ENCODE measurements at places on chromosomes 11 and 22.

GRCh38 chr11:3161309-3161708 lies 3.8 kb downstream of the OSBPL5 start:
- DNase-seq, result peak; percentile 25

DNA sequence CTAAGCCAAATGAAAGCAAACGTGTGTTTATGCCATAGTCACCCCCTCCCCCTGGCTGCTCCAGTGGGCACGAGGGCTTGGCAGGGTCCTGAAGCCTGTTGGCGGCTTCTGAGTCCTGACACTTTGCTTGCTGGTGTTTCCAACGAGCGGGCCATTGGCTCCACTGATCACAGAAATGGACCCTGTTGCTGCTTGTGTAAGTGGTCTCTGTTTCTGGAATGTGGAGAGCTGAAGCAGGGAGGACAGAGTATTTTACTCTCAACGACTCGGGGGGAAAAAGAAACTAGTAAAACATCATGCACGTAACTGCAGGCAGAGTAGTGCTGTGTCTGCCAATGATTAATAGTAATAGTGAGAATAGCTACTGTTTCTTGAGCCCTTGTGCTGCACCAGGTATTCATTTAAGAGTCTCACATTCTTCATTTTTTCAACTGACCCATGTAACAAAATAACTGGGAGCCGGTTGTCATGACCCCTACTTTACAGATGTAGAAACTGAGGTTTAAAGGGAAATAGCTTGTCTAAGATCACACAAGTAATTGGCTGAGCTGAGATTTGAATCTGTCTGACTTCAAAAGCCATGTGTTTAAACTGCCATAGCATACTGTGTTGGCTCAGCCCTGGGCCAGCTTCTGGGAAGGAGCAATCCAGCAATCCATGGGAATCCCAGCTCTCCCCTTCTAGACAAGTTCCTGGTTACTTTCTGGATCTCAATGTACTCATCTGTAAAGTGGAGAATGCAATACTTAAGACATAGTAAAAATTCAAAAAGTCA lies 526.7 kb downstream of the INSC start:
- DNase-seq, result no peak

- DNase-seq, result no peak
These were observed 127.3 kb downstream of the TENM4 start for GRCh38 chr11:79313530-79313913.

GRCh38 chr22:31628969-31629708 lies 32.9 kb downstream of the PISD start:
- no peak for DNase-seq

DNA sequence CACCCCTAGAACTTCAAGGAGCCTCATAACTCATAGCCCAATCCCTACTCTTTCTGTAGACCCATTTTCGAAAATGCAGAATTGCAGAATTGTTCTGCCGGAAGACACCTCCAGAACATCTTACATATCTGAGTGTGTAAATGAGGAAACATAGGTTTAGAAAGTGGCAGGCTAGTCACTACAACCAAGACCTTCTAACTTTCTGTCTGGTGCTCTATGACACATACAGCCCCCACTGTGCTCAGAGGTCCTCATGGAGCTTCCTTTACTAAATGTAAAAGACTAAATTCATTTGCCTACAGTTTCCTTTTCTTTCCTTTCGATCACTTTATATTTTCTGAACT lies 132.1 kb upstream of the DDI1 start:
- no peak for DNase-seq

DNA sequence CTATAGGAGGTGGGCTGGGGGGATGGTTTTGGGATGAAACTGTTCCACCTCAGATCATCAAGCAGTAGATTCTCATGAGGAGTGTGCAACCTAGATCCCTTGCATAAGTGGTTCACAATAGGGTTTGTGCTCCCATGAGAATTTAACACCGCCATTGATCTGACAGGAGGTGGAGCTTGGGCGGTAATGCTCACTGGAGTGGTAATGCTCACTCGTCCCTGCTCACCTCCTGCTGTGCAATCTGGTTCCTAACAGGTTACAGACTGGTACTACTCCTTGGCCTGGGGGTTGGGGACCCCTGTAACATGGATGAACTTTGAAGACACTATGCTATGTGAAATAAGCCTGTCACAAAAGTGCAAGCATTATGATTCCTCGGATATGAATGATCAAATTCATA lies 87.0 kb upstream of the CLNS1A start:
- no peak for DNase-seq

- DNase-seq, result no peak
These were observed 40.7 kb downstream of the SLC22A12 start for GRCh38 chr11:64631675-64632074.

DNA sequence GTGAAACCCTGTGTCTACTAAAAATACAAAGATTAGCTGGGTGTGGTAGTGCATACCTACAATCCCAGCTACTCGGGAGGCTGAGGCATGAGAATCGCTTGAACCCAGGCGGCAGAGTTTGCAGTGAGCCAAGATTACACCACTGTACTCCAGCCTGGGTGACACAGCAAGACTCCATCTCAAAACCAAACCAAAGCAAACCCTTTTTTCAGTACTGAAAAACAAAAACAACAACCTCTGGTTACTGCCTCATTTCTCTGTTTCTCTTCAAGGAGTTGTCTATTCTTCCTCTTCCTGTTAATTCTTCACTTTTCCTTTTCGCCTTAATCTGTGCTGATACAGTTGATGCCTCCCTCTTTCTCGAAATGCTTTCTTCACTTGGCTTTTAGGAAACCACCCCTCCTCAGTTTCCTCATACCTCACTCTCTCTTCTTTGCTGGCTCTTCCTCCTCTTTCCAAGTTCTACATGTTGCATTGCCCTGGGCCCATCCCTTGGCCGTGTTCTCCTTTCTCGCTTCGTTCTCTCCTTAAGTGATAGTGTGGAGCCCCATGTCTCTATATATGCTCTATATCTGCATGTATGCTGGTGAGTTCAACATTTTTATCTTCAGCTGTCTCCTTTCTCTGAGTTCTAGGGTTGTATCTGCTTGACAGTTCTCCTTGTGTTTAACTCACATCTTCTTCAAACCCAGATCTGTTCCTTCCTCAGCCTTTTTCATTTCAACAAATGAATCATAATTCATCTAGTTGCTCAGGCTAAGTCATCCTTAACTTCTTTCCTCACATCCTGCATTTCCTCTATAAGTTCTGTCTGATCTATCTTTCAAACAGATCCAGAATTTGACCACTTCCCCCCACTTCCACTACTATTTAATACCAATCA lies 37.1 kb downstream of the NUCB2 start:
- DNase-seq, result no peak

DNA sequence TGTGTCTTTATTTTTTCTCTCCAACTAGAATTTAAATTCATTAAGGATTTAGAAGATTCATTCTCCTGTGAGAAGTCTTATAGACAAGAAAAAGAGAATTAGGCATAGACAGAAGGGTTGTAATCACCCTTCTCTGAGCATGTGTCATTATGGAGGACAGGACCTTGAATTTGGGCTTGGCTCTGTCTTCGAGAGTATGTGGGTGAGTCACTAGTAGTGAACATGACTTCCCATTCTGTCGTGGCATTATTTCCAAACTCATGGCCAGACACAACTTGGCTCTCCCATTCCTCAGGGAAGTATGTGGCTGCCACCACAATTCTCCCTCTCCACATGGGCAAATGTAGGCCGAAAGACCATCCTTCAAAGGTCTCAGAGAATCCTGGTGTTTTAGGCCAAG lies 14.3 kb upstream of the ANKK1 start:
- no peak for DNase-seq

GRCh38 chr22:37641561-37641949 lies 2.1 kb downstream of the SH3BP1 start:
- DNase-seq, result no peak

GRCh38 chr11:32615422-32615821 lies 31.8 kb downstream of the EIF3M start:
- DNase-seq, result no peak

DNA sequence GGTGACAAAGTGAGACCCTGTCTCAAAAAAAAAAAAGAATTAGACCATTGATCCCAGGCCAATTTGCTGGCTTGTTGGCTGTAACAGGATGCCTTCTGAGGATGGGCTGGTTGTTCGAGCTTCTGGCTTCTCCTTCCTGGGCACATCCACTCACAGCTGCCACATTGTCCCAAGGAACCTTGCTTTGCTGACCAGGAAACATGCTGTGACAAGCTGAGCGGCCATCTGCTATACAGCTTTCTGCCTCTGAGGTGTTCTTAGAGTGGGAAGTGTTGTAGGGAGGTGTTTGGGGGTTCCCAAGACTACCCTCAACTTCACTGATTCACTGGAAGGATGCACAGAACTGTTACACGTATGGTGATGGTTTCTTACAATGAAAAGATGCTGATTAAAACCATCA lies 6.5 kb downstream of the SNAP29 start:
- DNase-seq, result no peak

DNA sequence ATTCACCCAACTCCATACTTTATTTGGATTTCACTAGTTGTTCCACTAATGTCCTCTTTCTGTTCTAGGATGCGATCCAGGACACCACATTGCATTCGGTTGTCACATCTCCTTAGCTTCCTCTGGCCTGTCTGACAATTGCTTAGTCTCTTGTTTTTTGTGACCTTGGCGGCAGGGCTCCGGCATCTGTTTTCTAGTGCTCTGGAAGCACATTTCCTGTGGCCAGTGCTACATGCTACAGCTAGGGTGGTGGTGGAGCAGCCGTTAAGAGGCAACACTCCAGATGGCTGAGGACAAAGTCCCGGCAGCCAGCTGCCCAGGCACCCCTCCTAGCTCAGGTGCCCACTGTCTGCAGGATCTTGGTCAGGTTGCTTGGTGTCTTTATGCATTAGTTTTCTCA lies 6.8 kb downstream of the STX3 start:
- DNase-seq, result no peak

GRCh38 chr11:1011320-1011698 lies 25.2 kb downstream of the MUC6 start:
- no peak for DNase-seq

DNA sequence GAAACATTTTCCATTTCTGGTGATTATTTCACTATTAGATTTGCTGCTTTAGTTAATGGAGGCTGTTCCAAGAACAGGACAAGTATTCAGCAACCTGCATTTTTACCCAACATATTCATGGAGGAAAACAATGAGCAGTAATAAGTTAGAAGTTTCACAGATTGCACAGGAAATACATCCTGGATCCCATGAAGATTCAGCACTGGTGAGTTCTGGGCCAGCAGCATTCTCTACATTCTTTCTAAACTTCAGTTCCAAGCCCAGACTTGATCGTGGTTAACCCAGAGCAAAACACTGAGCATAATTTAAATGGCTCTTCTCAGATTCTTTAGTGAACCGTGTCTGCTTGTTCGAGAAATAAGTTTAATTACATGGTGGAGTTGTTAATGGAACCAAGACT lies 3.8 kb downstream of the FJX1 start:
- DNase-seq, result no peak

GRCh38 chr11:78074756-78075155 lies 4.9 kb downstream of the NDUFC2 start:
- DNase-seq, result no peak

DNA sequence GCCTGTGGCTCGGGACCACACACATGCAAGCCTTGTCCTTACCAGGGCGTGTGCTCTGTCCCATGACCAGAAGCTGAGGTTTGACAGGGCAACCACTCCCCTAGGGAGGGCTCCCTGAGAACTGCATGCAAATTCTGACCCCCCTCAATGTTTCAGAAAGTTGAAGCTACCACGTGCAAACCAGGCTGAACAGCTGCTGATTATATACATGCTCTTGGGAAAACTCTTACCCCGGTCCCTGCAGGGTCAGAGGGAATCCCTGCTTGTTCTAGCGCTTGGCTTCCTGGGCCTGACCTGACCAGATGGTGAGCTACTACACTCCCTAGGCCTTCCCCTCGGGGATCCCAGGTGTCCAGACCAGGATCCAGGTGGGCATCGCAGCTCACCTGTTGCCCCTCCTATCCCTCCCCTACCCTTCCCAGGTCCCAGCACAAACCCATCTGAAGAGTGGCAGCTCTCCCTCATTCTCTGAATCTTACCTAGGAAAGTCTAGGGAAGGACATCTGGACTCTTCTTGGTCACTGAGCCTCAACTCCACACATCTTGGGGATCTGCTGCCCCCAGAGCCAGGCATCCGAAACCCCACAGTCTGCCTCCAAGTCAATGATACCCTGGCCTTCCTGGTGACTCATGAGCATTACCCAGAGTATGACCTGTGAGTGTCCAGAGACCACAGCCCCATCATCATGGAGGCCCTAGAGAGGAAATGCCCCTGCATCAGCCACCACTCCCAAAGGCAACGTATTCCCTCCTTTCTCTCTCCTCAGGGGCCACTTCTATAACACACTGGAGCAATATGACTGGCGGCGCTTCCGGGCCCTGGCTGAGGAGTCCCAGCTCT lies 61.5 kb downstream of the BTG4 start:
- DNase-seq, result no peak

- no peak for DNase-seq
These were observed 66.7 kb upstream of the MYEOV start for GRCh38 chr11:69227271-69227670.

DNA sequence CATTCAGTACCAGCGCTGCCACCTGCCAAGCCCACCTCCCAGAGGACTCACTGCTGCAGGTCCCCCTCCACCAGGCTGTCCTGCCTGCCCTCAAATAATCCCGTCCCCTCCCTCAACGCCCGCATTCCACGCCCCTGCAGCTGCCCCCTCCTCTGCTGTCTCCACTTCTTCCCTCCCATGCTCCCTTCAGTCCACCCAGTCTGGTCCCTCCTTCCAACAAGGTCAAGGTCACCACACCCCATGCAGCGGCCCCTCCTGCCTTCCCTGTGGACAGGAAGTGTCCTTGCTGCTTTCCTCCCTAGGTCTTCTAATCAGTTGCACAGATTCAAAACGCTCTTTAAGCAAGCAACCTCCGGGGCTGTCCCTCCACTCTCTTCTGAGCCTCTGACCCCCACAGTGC lies 12.1 kb downstream of the MACROD1 start:
- DNase-seq, result no peak

GRCh38 chr11:101482556-101483124 lies 101.2 kb downstream of the TRPC6 start:
- DNase-seq, result no peak

GRCh38 chr22:47174671-47175112 lies 412.2 kb downstream of the TBC1D22A start:
- no peak for DNase-seq

DNA sequence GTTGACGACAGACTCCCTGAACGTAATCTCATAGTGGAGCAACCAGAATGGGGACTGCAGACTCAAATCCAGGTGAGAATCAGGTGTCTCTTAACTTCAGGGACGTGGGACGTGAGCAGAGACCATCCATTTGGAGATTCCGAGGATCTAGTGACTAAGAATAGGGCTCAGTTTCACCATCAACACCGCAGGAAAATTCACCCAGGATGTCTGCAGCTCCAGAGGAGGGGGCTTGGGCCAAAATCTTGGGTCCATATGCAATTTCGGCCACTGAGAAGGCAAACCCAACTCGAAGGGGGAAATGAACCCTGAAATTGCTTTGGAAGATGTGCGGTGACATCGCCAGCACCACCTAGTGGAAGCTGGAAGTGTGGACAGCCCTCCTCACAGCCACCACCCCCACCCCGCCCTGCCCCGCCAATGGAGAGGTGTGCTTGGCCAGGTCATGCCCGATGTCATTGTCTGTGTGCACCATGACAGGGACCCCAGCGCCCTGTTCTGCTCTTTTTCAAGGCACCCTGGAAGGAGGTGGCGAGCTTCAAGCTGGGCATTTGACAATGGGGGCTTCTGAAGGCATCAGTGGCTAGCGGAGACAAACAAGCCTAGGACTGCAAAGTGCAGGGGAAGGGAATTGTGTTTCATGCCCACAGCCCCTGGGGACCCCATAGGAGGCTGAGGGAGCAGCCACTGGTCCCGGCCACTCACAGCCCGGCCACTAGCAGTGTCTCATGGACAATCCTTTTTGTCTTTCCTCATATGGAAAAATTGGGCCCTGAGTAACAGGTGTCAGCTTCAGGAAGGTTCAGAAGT lies 24.8 kb downstream of the APOL1 start:
- DNase-seq, result peak; percentile 61

GRCh38 chr22:30030329-30030728 lies 49.9 kb upstream of the HORMAD2 start:
- DNase-seq, result no peak

All from left ventricle myocardium inferior (tissue), 1 donor.